Mesendoderm (in vitro differentiated cells): ENCODE measurements at places on chromosomes 3 and 15.
A peak's percentile ranks its signal among the peaks of the same experiment; 100 is the strongest.

- DNase-seq, result no peak
Measured at GRCh38 chr3:65432388-65433003, 606.2 kb downstream of the MAGI1 start.

DNA sequence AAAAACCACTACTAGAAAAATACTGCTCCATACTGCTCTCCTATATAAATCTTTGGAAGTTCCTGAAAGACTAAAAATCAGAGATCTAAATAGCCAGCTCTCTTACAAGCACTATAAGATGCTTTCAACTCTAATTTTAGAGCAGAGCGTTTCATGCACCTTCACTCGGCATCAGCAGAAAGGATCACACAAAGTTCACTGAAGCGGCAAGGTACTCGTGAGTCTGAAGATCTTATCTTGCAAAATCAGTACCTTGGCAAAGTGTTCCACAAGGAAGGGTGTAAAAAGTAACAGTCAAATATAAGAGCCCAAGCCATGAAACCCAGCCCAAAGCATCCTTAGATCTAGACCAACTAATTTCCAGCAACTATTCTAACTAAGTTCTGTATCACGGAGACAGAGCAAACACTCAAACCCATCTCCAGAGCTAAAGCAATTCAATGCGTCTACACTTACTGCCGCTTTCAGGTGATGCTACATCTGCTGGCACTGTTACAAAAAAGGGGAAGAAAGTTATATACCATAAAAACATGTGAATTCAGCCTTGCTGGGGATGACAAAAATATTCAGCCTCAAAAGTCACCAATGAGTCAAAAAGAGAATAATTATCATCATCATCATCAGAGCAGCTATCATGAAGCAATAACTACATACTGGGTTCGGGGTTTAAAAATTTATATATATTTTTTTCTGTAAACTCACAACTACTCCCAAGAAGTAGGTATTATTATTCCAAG, 16.3 kb downstream of the VPS39 start:
- no peak for DNase-seq

- no peak for DNase-seq
Measured at GRCh38 chr3:87324609-87325008, 48.2 kb upstream of the POU1F1 start.

GRCh38 chr3:177069514-177070329, 127.6 kb downstream of the TBL1XR1 start:
- DNase-seq, result no peak

GRCh38 chr15:68414591-68414990, 17.4 kb downstream of the ITGA11 start:
- no peak for DNase-seq

DNA sequence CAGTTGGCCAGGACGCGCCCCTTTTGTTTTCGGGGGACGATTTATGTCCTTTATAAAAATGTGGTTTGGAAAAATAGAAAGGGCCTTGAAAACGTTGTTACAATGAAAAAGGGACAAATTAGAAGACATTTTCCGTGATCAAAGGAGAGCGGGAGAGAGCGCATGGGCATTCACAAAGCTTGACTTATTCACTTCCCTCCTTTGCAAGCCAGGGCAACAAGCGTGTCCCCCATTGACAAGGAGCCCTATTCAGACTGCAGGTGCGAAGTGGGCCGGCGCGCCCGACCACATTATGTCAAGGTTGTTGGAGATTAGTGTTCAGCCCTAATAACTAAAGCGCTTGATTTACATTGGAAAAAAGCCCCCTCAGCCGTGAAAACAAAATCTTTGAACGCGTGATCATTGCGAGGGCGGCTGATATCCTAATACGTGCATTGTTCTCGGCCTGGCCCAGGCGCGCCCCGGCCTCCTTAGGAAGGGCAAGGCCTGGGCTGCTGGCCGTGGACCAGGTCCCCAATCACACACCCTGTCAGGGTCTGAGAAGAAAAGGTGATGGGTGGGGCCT, 25.9 kb downstream of the ZIC4 start:
- no peak for DNase-seq

GRCh38 chr3:27307566-27307965, 61.6 kb downstream of the NEK10 start:
- DNase-seq, result no peak

- DNase-seq, result no peak
Measured at GRCh38 chr3:134201201-134202130, 49.2 kb downstream of the RYK start.

GRCh38 chr3:133914839-133915600, 19.3 kb upstream of the RAB6B start:
- DNase-seq, result no peak

GRCh38 chr15:70279096-70279495, 181.4 kb upstream of the TLE3 start:
- no peak for DNase-seq

DNA sequence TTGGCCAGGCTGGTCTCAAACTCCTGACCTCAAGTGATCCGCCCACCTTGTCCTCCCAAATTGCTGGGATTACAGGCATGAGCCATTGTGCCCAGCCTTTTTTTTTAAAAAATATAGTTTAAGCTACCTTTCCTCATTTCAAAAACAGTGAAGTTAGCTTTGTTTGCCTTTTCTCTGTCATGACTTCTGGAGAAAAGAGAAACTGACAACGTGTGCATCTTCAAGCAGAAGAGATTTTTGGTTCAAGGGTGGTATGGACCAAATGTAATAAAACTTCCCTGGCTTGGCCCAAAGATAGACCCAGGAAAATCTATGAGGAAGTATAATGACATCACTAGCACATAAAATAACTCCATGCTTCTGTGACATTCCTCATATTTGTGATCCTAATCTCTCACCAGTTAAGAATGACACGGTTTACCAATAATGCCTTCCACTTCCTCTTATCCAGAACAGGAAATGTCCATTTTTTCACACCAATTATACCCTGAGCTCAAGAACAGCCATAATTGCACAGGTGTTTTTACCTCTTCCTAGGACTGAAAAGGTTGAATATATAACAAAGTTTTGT, 781.2 kb upstream of the NR2F2 start:
- DNase-seq, result no peak

DNA sequence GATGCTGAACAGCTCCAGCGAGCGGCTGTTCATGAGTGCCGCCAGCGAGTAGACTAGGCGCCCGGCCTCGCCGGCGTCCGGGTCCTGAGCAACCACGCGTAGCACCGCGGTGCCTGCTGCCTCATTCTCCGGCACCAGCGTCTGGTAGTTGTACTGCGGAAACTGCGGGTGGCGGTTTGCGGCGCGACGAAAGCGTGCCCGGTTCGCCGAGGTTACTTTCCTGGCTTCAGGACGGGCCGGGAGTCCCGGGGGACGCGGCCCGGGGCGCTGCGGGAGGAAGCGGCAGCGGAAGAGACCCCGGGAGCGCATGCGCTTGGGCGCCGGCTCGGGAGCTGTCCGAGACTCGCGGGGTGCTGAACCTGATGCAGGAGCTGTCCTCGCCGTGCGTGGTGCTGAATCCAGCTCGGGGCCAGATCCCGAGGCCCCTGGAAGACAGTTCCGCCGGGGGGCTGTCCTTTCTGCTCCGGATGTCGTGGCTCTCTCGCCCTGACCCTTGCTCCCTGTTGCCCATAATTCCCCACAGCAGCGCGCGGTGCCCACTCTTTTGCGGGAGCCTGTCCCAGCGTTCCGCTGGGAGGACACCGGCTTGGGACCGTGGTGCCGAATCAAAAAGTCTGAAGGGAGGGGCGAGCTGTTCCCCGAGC, 1.1 kb downstream of the CELSR3 start:
- peak; percentile 70 for DNase-seq

DNA sequence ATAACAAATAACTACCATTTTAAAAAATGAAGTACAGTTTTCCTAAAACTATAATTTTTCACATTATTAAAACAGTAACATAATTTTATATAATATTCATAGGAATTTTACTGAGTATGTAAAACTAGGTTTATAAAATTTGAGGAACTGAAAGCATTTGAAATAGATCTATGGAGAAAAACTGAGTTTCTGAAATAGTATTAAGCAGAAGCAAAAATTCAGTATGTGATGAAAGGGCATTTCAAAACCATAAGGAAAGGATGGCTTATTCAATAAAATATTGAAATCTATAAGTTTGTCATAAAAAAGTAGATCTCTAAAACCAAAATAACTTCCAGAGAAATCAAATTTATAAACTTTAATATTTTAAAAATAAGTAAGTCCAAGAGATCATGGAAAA, 53.4 kb downstream of the GBE1 start:
- no peak for DNase-seq

GRCh38 chr3:46711305-46711704, 6.4 kb downstream of the PRSS50 start:
- DNase-seq, result no peak

DNA sequence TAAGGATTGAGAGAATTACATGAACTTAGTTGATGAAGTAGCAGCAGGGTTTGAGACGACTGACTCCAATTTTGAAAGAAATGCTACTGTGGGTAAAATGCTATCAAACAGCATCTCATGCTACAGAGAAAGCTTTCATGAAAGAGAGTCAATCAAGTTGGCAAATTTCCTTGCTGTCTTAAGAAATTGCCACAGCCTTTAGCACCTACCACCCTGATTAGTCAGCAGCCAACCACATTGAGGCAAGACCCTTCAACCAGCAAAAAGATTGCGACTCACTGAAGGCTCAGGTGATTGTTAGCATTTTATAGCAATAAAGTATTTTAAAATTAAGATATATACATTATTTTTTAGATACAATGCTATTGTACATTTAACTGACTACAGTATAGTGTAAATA, 80.9 kb downstream of the RAP2B start:
- no peak for DNase-seq

GRCh38 chr3:116469546-116469945, 24.3 kb upstream of the LSAMP start:
- DNase-seq, result no peak

GRCh38 chr3:112675943-112676535, 35.1 kb upstream of the CCDC80 start:
- DNase-seq, result no peak

DNA sequence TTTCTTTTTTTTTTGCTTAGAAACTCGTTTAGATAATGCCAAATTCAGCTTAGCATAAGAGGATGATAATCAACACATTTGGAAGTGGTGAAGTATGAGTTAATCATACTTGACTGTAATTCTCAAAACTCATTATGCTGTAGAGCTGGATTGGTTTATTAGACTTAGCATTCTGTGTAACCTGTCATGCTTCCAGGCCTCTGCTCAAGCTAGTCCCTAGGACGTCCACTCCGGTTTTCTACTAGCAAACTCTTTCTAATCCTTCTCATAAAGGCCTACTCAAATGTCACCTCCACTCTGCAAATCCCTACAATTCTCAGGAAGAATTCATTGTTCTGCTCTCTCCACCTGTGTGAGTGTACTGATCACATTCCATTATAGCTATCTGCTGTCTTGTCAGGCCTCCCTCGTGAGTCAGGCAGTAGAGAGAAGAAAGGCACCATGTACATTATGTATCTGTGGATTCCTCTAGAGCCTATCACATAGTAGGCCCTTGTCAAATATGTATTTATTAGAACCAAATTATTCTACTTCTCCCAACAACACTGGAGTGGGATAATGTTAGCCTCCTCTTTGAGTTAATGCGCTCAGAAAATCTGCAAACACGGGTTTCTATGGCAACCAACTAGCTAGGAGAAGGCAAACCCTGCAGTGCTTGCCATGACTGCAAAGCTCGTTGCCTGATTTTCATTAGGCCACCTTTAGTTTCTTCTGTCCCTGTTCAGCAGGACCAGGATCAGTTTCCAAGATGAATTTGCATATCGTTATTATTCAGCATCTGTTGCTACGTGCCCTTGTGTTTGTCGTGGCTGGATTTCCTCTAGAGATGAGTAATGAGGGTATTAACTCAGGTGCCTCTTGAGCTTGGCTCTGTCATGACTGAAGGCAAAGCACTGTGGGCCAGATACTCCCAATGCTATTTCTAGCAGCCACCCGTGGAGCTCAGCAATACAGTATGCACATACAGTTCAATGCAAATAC, 30.7 kb downstream of the ATP13A5 start:
- peak; percentile 64 for DNase-seq

DNA sequence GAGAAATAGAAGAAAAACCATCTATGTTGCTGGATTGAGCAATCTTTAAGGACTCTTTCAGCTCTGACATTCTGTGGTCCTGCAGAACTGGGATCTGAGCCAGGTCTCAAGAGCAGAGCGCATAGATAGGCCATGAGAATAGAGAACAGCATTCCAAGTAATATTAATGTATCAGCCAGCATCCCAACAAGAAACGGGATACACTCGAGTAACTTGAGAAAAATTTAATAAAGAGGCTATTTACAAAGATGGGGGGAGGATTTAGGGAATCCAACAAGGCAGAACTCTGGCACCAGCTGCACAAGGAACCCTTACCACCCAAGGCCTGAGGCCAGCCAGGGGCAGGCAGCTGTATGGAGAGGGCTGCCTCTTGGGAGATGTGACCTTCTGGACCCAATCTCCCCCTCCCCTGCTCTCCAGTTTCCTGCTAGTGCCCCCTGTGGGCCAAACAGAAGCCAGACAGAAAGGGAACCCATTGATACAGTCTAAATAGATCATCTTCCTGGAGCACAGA, 8.2 kb downstream of the TMOD2 start:
- peak; percentile 60 for DNase-seq

DNA sequence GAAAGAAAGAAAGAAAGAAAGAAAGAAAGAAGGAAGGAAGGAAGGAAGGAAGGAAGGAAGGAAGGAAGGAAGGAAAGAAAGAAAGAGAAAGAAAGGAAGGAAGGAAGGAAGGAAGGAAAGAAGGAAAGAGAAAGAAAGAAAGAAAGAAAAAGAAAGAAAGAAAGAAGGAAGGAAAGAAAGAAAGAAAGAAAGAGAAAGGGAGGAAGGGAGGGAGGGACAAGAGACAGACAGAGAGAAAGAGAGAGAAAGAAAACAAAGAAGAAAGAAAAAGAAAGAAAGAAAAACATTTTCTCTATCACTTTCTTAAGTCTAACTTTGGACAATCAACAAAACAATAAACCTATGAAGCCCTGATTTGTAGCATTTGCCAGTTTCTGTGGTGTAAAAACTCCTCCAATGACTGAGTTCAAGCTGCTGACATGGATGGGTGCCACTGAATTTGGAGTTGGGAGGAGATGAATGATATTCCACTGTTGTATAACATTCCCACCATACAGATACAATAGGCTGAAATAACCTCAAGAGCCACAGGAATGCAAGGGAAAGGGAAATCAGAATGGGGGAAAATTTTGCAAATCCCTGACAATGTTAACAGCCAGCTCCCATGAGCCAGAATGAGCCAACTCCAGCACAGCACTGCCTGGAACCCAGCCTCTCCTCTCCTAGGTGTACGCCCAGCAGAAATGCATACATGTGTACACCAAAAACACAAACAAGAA, 15.0 kb upstream of the RTP3 start:
- DNase-seq, result no peak
